ENCODE measurements at places on chromosomes 6 and 20.

- no peak for DNase-seq
These were observed 71.5 kb downstream of the DLGAP4 start for GRCh38 chr20:36377348-36378326.

GRCh38 chr6:83114164-83114563 lies 46.7 kb downstream of the DOP1A start:
- peak; percentile 13 for DNase-seq

DNA sequence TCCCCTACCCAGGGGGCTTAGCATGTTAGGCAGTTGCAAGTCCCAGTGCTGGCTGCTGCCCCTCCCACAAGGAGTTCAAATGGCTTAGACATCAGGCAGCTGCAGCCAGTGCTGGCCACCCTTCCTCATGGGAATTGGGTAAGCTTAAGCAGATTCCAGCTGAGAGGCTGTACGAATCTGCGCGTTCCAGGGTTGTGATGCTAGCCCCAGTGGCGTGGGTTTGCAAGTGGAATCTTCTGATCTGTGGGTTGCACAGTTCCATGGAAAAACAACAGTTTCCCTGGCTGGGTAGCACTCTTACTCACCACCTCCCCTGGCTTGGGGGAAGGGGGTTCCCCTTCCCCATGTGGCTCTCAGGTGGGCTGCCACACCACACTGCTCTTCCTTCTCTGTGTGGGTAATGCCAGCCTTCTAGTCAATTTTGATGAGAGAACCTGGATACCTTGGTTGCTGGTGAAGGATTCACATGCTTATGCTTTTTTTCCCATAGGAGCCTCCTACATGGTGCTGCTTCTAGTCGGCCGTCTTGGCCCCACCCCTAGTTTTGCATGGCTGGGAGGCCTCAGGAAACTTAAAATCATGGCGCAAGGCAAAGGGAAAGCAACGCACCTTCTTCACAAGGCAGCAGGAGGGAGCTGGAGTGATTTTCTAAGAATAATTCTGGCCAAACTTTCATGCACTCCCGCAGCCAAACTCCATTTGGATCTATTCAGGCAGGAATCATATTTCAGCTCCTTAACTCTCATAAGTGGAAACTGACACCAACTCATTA lies 13.0 kb downstream of the DYNLT2 start:
- DNase-seq = no peak

DNA sequence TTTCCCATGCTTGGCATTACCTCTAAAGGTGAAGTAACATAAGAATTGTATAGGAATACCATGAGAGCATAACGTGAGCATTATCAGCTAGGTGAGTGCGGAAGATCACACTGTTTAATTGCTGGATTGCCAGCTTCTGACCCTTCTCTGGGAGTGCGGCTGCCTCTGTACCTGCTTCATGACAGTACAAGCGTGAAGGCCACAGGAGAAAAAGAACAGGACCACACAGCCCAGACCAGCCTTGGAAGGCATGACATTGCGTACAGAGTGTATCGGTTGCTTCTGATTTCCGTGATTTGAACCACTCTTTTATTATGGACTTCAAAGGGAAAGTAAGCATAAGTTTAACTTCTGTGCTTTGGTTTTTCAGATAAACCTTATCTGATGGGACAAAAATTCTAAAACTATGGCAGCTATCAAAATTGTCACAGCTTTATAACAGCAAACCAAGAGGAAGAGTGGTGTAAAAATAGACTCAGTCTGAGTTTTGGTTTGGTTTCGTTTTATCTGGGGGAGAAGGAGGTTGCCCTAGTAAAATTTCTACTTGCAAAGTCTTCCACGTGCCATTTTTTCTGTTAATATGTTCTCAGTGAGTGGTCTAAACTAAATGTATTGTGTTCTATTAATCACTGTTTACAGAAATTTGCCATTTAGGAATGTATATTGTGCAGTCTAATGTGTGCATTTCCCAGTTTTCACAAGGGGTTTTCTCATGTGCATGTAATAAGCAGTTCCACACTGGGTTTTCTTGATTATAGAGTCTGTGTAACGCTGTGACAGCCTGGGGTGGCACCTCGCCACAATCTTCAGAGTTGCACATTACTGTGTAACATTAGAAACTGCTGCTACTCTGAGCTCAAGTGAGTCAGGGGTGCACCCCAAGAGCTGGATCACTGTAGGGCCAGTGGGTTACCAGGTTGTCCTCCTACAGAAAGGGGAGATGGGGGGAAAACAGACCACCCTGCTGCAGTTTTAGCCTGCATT lies 97.3 kb downstream of the RPP40 start:
- DNase-seq = no peak

DNA sequence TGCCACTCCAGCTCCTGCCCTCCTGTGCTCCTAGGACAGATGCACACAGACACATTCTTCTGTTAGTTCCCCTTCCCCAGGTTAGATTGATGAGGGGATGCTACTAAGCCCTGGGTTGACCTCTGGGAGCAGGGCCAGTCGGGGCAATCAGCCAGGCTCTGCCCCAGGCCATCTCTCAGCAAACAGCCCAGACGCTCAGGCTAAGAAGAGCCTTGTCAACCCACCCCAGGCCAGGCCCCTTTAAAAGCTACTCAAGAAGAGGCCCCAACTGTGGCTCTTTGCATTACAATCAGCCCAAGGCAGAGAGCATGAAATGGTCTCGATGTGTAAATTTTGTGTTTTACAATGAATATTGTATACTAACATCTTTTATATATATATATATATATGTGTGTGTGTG lies 107.4 kb downstream of the TFAP2A start:
- no peak for DNase-seq

DNA sequence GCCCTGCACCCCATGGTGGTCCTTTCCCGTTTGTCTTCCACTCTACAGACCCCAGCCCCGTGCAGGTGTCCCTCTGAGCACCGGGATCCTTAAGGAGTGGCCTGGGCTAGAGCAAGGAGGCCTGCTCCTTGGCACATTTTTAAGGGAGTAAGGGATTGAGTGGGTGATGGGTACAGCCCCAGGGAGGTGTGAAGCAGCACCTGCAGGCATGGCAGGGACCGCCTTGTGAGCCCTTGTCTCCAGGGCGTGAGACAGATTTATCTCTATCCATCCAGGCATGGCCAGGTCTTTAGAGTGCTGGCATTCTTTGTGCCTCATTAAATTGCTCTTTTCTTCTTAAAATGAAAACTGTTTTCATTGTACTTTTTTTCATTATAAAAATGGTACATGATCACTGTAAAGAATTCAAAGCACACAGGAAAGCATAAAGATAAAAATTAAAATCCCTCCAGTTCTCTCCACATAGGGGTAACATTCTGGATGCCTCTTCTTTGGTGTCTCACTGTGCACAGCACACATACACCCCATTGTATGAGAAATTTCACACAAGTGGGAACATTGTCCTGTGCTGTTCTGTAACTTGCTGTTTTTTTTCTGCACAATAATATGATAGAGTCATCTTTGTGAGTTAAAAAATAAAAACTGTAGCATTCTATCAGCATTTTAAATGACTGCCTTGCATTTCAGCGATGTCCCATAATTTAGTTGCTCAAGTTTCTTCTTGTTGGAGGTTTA lies 31.9 kb upstream of the ZNF831 start:
- DNase-seq = no peak

DNA sequence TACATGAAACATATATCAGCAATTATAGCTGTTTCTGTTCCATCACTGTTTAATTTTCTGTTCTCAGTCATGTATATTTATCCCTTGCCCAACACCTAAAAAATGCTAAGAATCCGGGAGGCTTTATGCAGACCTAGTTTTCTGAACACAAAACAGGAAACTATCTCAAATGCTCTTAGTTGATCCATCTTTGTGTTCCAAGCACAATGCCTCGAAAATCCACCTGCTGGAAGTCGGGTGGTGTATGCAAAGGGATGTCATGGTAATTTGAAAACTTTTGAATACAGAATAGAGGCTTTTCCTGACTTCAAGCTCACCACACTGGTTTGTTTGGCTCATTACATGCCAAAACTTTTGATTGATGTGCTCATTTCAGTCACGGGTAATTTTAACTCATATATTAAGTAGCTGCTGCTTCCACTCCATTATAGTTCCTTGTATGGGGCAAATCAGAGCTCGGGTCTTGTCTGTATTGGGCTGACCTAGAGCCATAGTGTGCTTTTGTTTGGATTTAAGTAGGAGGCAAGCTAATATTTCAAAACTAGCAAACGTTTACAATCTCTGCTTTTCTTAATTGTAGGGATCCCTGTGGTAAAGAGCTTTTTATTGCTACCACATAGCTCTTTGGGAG lies 646.5 kb upstream of the EPHA7 start:
- no peak for DNase-seq

DNA sequence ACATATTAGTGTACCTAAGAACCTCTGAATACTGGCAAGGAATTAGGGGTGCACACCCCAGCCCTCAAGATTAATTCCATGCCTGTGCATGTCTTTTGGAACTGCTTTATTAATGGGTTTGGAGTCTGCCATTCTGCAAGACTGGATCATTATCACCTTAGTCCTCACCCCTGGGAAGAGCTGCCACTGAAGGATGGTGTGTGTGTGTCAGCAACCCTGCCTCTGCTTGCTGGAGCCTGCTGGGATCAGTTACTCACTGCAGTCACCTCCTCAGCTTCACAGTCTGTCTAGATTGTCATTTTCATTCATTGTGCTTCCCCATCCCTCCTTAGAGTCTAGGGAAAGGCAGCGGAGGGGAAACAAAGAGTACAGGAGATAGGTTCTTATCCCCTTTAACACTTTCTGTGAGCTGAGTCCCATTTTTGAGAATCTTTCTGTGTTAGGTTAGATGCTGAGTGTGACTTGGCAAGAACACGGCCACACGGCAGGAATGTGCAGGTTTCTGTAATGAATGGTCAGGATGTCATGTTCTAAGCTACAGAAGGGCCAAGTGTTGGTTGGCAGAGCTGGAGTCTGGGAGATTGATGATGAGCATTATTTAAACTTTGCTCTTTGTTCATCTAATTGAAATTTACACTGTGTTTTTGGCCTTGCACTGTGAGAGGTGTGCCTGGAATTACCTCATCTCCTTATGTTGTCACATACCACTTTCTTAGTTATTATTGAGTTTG lies 21.1 kb downstream of the GHRH start:
- no peak for DNase-seq

GRCh38 chr6:33994472-33995308 lies 151.2 kb downstream of the GRM4 start:
- DNase-seq = no peak

GRCh38 chr6:133079901-133080300 lies 161.3 kb upstream of the EYA4 start:
- no peak for DNase-seq

- DNase-seq = no peak
These were observed 455.7 kb downstream of the PLCB1 start for GRCh38 chr20:8587810-8588209.

- DNase-seq = no peak
These were observed 83.1 kb downstream of the BFSP1 start for GRCh38 chr20:17448071-17448470.

DNA sequence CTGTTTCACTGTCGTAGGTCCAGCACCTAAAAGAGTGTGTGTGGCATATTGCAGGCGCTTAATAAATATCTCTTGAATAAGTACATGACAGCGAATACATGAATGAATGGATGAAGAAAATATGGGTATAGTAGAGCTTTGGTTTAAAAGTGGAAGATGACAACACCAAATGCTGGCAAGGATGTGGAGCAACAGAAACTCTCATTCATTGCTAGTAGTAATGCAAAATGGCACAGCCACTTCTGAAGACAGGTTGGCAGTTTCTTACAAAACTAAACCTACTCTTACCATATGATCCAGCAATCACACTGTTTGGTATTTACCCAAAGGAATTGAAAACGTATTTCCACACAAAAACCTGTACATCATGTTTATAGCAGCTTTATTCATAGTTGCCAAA lies 36.3 kb upstream of the ARFGEF2 start:
- no peak for DNase-seq

- peak; percentile 82 for DNase-seq
These were observed 1.6 kb upstream of the KIF16B start for GRCh38 chr20:16574656-16575355.

DNA sequence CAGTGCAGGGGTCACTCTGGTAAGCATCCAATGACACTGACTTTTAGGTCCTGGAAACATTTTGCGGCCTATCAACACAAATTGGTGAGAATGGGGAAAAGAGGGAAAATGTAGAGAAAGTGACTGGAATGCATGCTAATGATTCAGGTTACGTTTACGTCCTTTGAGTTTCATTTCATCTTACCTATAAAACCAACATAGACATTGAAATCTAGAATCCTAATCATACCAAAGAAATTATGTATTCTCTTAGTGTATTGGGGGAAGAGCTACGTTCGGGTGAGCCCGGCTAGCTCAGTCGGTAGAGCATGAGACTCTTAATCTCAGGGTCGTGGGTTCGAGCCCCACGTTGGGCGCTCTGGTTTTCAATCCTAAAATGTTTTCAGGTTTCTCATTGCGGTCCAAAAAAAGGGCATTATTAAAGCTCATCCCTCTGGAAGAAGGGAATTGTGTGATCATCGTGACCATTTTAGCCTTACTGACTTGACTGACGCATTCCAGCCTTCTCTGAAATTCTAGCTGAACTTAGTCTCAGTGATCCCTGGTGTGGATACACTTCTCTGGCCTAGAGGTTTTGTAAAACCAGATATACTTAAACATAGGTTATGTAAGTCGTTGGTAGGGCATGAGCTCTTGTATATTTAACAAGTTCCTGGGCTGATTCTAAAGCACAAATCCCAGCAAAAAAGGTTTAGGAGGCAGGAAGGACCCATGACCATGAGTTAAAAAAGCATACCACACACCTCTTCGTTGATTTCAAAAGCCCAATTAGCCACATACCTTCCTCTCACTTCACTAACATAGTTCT lies 18.3 kb downstream of the HMGN4 start:
- DNase-seq = peak; percentile 54

DNA sequence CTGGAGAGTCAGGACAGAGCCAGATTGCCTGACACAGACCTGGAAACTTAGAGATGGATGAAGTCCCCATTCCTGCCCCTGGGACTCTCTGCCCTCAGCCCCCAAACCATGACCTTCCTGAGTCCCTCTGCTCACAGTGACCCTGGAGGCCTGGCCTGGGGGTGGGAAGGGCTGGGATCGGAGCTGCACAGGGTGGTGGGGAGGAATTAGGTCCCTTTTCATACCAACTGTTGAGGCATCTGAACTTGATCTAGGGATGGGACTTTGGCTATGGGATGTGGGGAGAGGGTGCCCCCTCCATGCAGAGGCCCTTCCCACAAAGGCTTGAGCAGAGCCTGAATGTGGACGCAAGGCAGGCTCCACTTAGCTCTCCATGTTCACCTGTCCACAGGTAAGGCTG lies 144.1 kb downstream of the MRPL14 start:
- no peak for DNase-seq

- DNase-seq = no peak
These were observed 123.5 kb downstream of the MAP3K7 start for GRCh38 chr6:90463359-90463758.

GRCh38 chr20:33373735-33374605 lies 27.3 kb downstream of the CDK5RAP1 start:
- no peak for DNase-seq

Measured in MV-4-11 (cell line).